ENCODE measurements at places on chromosomes 3 and 15.

DNA sequence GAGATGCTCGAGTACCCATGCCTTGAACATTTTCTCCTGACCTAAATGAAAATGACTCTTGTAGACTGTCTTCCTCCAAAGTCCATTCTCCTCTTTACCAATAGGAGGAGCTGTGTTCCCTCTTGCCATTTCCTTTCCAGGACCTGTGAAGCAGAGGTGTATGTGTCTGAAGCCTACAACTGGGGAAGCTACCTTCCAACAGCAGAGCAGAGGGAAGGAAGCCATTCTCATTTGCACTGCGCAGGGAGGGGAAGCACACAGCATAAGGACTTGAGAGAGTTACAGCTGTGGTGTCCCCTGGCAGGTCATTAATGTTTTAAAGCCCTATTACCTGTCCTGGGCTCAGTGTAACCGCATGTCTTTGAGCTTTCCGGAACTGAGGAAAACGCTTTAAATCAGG is 38.7 kb downstream of the HSPBAP1 start:
- no peak overlapping the region for H3K4me3 ChIP-seq
- H3K36me3 ChIP-seq = no peaks in the 10 kb centered on the region
- DNase-seq = no peak
- no peaks in the 10 kb centered on the region for H3K4me1 ChIP-seq

GRCh38 chr15:90287101-90287500 is 21.6 kb downstream of the NGRN start:
- H3K27ac ChIP-seq = peak overlapping the region; percentile 56
- no peak for DNase-seq
- H3K36me3 ChIP-seq = no peaks in the 10 kb centered on the region
- H3K4me1 ChIP-seq = no peaks in the 10 kb centered on the region
- H3K27me3 ChIP-seq = no peaks in the 10 kb centered on the region
- H3K4me3 ChIP-seq = no peak overlapping the region

GRCh38 chr15:78763796-78764241 is 47.4 kb downstream of the ADAMTS7 start:
- H3K27me3 ChIP-seq = no peaks in the 10 kb centered on the region
- H3K27ac ChIP-seq = no peak overlapping the region
- H3K4me3 ChIP-seq = no peak overlapping the region
- no peaks in the 10 kb centered on the region for H3K36me3 ChIP-seq

DNA sequence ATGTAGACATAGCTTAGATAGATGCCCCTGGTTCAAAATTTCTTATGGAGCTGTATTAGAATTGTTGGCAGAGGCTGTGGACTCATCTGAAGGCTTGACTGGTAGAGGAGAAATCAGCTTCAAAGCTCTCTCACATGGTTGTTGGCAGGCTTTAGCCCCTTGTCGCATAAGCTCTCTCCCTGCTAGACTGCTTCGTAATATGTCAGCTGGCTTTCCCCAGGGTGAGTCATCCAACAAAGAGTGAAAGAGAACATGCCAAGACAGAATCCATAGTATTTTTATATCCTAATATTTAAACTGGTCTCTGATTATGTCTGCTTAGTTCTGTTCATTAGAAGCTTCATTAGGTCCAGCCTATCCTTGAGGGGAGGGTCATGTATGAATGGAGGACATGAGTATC is 427.4 kb upstream of the NAALADL2 start:
- H3K4me3 ChIP-seq = no peak overlapping the region
- H3K36me3 ChIP-seq = no peaks in the 10 kb centered on the region
- no peak overlapping the region for H3K27ac ChIP-seq
- no peaks in the 10 kb centered on the region for H3K4me1 ChIP-seq

DNA sequence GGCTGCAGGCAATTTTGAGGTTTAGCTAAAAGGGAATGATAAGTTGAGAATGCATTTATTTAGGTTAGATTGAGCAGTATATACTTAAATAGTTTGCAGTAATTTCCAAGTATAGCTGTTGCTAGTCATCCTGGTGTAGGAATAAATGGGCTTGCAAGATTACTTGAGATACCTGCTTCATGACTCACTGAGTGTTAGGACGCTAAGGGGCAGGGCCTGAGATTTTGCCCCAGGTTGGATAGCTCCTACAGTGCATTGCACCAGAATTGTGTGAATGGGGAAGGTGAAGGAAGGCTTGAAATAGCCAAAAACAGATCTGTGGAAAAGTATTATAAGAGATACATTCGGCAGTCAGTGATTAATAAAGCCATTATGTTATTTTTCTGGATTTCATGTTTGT is 72.8 kb downstream of the KCNH8 start:
- H3K27me3 ChIP-seq = no peaks in the 10 kb centered on the region
- DNase-seq = no peak
- no peak overlapping the region for H3K4me3 ChIP-seq
- no peaks in the 10 kb centered on the region for H3K4me1 ChIP-seq
- no peaks in the 10 kb centered on the region for H3K36me3 ChIP-seq
- H3K27ac ChIP-seq = no peak overlapping the region

DNA sequence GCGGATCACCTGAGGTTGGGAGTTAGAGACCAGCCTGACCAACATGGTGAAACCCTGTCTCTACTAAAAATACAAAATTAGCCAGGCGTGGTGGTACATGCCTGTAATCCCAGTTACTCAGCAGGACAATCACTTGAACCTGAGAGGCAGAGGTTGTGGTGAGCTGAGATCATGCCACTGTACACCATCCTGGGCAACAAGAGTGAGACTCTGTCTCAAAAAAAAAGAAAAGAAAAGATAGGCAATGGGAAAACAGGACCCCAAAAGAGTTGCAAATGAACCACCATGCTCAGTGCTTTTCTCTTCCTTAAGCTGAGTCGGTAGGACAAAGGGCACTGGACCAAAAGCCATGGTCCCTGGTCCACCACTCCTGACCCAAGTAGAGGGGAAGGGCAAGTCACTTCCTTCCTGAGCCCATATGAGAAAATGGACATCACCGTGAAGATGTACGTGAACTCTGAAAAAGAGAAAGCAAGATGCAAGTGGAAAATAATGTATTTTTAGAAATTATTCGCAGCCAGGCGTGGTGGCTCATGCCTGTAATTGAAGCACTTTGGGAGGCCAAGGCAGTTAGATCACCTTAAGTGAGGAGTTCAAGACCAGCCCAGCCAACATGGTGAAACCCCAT is 2.6 kb downstream of the ITGB5 start:
- peaks cover 1% of the 10 kb centered on the region for H3K4me1 ChIP-seq
- H3K4me3 ChIP-seq = no peak overlapping the region

DNA sequence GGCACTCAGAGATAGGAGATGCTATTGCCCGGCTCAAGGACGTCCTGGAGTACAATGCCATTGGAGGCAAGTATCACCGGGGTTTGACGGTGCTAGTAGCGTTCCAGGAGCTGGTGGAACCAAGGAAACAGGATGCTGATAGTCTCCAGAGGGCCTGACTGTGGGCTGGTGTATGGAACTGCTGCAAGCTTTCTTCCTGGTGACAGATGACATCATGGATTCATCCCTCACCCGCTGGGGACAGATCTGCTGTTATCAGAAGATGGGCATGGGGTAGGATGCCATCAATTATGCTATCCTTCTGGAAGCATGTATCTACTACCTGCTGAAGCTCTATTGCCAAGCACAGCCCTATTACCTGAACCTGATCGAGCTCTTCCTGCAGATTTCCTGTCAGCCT is 26.4 kb downstream of the BCL2A1 start:
- no peak overlapping the region for H3K4me3 ChIP-seq
- no peak for DNase-seq
- H3K4me1 ChIP-seq = no peaks in the 10 kb centered on the region
- no peaks in the 10 kb centered on the region for H3K36me3 ChIP-seq
- no peak overlapping the region for H3K27ac ChIP-seq

- no peak for DNase-seq
- H3K4me3 ChIP-seq = no peak overlapping the region
- H3K4me1 ChIP-seq = no peaks in the 10 kb centered on the region
- H3K27me3 ChIP-seq = no peaks in the 10 kb centered on the region
- H3K27ac ChIP-seq = no peak overlapping the region
Measured at GRCh38 chr3:189780546-189781270, 149.5 kb downstream of the TP63 start.

GRCh38 chr3:194364652-194365434 is 4.7 kb downstream of the LRRC15 start:
- no peak for DNase-seq
- no peak overlapping the region for H3K27ac ChIP-seq
- no peak overlapping the region for H3K4me3 ChIP-seq
- H3K36me3 ChIP-seq = no peaks in the 10 kb centered on the region
- H3K4me1 ChIP-seq = no peaks in the 10 kb centered on the region

DNA sequence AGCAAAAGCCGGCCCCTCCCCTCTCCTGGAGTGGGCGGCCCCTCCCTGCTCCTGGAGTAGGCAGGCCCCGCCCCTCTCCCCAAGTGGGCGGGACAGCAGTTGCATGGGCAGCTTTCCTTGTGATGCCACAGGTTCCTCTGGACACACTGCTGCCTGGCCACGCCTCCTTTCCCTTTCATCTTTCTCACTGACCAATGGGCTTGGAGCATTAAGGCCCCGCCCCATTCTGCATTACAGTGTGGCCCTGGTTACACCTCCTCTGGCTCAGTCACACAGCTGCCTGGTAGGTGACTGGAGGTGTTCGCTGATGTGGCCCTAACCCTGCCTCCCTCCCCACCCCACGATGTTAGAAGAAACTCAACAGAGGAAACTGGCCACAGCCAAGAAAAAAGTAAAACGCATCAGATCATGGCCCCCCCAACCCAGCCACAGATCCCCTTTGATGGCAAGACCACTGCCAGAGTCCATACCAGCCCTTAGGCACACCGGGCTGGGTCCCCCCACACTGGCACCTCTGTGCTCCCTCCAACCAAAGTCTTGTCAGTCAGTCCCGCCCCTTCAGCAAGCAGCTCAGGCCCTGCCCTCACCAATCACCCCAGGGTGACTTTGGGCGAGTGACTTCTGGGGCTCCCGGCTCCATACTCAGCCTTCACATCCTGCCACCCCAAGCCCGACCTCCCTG is 84.3 kb downstream of the ADAMTS7 start:
- no peaks in the 10 kb centered on the region for H3K27me3 ChIP-seq
- H3K36me3 ChIP-seq = no peaks in the 10 kb centered on the region
- H3K4me1 ChIP-seq = no peaks in the 10 kb centered on the region
- no peak overlapping the region for H3K27ac ChIP-seq

- no peaks in the 10 kb centered on the region for H3K36me3 ChIP-seq
- DNase-seq = peak; percentile 63
- peak overlapping the region; percentile 18 for H3K4me3 ChIP-seq
- no peaks in the 10 kb centered on the region for H3K27me3 ChIP-seq
- H3K4me1 ChIP-seq = peaks cover 25% of the 10 kb centered on the region
Measured at GRCh38 chr3:124834723-124835718, 52.1 kb downstream of the ITGB5 start.

- peak overlapping the region; percentile 85 for H3K4me3 ChIP-seq
- no peak for DNase-seq
- no peaks in the 10 kb centered on the region for H3K36me3 ChIP-seq
Measured at GRCh38 chr3:100333970-100334487, 528 bp upstream of the NIT2 start.

GRCh38 chr15:66027268-66027805 is 158.0 kb downstream of the RAB11A start:
- H3K4me1 ChIP-seq = no peaks in the 10 kb centered on the region
- DNase-seq = no peak
- H3K27ac ChIP-seq = no peak overlapping the region
- no peak overlapping the region for H3K4me3 ChIP-seq

GRCh38 chr15:60486742-60487141 is 7.8 kb upstream of the ICE2 start:
- no peak overlapping the region for H3K4me3 ChIP-seq
- H3K27ac ChIP-seq = no peak overlapping the region
- no peaks in the 10 kb centered on the region for H3K36me3 ChIP-seq

- no peak overlapping the region for H3K27ac ChIP-seq
- no peak for DNase-seq
- no peaks in the 10 kb centered on the region for H3K27me3 ChIP-seq
- H3K4me1 ChIP-seq = no peaks in the 10 kb centered on the region
Measured at GRCh38 chr15:35167675-35168074, 82.6 kb upstream of the NANOGP8 start.

GRCh38 chr3:132723024-132723950 is 1.1 kb upstream of the NPHP3 start:
- no peaks in the 10 kb centered on the region for H3K4me1 ChIP-seq
- peak overlapping the region; percentile 88 for H3K4me3 ChIP-seq
- peak overlapping the region; percentile 68 for H3K27ac ChIP-seq
- H3K27me3 ChIP-seq = no peaks in the 10 kb centered on the region
- no peak for DNase-seq
- H3K36me3 ChIP-seq = no peaks in the 10 kb centered on the region

DNA sequence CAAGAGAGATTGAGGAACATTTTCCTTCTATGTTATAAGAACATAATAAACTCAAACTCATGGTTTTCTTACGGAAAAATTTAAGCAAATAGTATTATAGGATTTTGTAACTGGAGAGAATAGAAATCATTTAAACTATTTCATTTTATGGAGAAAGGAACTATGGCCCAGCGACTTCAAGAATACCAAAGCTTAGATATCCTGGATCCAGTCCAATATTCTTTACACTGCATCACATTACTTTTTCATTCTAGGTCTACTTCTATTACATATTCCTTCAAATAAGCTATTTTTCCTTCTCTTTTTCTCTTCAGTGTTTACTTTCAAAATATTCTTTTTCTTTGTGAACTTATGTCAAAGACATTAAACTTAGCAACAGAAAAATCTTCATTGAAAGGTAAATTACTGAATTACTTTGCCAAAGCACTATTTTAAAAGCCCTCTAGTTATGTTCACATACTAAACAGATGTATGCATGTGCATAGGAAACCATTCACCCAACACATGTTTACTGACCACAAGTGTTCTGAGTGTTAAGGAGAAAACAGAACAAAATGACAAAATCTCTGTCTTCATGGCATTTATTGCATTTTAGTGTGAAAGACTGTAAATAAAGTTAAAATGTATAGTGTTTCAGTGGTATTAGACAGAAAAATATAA is 20.4 kb downstream of the KPNA4 start:
- H3K27me3 ChIP-seq = no peaks in the 10 kb centered on the region
- H3K4me3 ChIP-seq = no peak overlapping the region
- H3K27ac ChIP-seq = no peak overlapping the region
- DNase-seq = no peak
- H3K36me3 ChIP-seq = no peaks in the 10 kb centered on the region

- H3K27ac ChIP-seq = peak overlapping the region; percentile 79
- H3K36me3 ChIP-seq = no peaks in the 10 kb centered on the region
- peaks cover 26% of the 10 kb centered on the region for H3K4me1 ChIP-seq
- no peak overlapping the region for H3K4me3 ChIP-seq
Measured at GRCh38 chr3:113231827-113232253, 20.5 kb downstream of the BOC start.
